AG10803 (cell line): ENCODE measurements at places on chromosomes 16 and 17.
A peak's percentile ranks its signal among the peaks of the same experiment; 100 is the strongest.

GRCh38 chr17:27457731-27458523 is 1.7 kb downstream of the KSR1 start:
- DNase-seq: peak; percentile 50

GRCh38 chr16:68073902-68074760 is 11.0 kb upstream of the NFATC3 start:
- DNase-seq: no peak

DNA sequence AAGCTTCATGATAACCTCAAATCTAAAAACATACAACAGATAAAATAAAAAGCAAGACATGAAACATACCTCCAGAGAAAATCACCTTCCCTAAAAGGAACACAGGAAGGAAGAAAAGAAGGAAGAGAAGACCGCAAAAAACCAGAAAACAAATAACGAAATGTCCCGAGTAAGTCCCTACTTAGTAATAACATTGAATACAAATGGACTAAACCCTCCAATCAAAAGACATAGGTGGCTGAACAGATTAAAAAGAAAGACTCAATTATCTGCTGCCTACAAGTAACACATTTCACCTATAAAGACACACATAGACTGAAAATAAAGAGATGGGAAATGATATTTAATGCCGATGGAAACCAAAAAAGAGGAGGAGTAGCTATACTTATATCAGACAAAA is 6.2 kb downstream of the FBXO39 start:
- DNase-seq: no peak

DNA sequence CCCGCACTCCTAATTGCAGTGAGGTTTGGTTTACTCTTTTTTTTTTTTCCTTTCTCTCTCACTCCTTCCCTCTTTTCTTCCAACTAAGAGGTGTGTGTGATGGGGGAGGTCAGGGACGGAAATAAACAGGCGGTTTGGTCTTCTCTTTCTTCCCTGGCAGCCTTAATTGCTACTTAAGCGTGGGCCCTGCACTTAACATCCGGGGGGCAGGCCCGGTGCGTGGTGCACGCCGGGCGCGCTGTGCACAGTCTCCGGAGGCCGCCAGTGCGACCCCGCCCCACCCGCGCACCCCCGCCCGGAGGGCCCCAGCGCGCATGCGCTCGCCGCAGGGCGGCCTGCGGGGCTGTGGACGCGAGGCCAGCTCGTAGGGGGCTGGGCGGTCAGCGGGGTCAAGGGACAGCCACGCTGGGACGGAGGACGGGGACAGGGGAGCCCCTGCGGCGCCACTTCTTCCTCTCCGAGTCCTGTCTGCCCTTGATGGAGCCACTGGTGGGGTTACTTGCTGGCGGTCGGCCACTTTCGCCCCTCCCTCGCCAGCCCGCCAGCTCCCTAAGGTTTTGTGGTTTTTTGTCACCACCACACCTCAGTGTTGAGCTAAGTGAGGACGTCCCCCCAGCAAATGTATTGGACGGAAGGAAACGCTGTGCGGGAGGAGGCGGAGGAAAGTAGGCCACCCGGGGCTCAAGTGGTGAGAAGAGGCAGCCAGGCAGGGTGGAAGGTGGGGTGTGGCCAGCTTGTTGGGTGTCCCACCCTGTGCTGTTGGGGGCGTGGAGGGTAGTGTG is 120.9 kb downstream of the MRM1 start:
- DNase-seq: no peak

DNA sequence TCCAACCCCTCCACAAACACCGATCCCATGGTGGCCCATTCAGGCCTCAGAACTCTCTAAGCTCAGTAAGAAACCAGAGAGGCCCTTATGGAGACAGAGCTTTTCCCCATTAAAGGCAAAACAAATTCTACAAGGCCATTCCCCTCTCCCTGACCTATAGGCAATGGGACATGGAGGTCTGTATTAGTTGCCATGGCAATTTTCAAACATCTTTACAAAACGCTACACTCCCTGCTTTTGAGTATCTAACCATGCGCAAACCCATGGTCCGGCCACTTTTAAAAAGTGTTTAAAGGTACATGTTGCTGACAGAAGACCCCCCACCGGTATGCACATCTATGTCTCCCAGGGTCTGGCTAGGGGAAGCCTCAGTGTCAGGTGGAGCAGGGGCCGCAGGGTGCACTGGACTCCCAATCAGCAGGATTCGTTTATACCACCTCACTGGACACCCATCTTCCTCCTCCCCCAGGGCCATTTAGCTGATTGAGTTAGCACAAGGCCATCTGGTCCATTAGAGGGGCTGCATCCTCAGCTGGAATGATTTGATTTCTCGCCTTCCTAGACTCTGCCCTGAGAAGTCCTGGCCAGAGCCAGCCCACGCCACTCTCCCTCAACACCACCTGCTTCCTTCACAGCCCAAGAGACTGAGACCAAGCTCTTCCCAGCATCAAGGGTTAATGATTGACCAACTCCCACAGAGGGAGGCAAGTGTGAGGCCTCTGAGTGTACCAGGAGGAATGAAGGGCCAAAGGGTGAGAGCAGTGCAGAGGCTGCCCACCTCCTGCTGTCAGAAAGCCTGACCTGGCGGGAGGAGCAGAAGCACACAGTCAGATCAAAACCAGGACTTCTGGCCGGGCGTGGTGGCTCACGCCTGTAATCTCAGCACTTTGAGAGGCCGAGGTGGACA is 10.9 kb downstream of the ACLY start:
- DNase-seq: peak; percentile 12

- peak; percentile 87 for DNase-seq
Measured at GRCh38 chr17:81514739-81515529, 2.3 kb upstream of the ACTG1 start.
